ENCODE measurements at places on chromosomes 2 and 18. TPM values are rescaled to one million over a fixed set of nuclear protein-coding genes. Genes with fewer than 3 reads are reported as not detected.

DNA sequence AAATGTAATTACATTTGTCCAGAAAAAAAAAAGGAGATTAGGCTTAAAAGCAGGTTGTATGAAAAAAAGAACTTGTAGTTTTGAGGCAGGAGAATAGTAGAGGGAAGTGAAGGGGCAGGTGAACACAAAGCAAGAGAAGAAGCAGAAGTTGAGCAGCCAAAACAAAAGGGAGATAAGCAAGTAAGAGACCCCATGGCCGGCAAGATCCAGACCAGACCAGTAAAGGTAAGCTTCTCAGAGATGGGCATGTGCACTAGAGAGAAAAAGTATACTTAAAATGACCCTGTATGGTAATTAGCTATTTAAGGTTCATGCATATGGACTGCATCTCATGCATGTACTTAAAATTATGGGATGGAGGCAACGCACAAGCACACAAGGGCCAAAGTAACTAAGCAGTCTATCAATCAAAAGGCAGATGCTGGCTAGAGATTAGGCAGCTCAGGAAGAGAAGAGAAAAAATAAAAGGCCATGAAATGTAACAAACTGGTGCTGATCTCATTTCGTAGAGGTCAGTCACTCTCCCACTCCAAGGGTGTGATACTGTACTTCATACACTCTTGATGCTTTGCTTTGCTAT is 9.7 kb downstream of the SIGLEC15 start:
- H3K4me3 ChIP-seq: no peak overlapping the region
- DNase-seq: no peak
- H3K27me3 ChIP-seq: no peaks in the 10 kb centered on the region
- H3K36me3 ChIP-seq: no peaks in the 10 kb centered on the region
- H3K27ac ChIP-seq: no peak overlapping the region

The NOSTRIN gene
- total RNA-seq: 27.5 TPM

The C2orf78 gene
- total RNA-seq: not detected

GRCh38 chr18:37533647-37534584 is 31.7 kb downstream of the CELF4 start:
- no peaks in the 10 kb centered on the region for H3K27me3 ChIP-seq
- H3K4me3 ChIP-seq: no peak overlapping the region
- no peaks in the 10 kb centered on the region for H3K4me1 ChIP-seq
- H3K27ac ChIP-seq: no peak overlapping the region
- no peaks in the 10 kb centered on the region for H3K36me3 ChIP-seq

- no peak overlapping the region for H3K27ac ChIP-seq
- no peaks in the 10 kb centered on the region for H3K4me1 ChIP-seq
- H3K36me3 ChIP-seq: no peaks in the 10 kb centered on the region
- no peak overlapping the region for H3K4me3 ChIP-seq
These were observed 186.4 kb upstream of the FAM98A start for GRCh38 chr2:33785201-33786106.

The SERPINB10 gene
- total RNA-seq: not detected
